ENCODE measurements at places on chromosomes 11 and 22.

- DNase-seq, result no peak
These were observed 7.4 kb downstream of the DESI1 start for GRCh38 chr22:41613456-41613855.

- DNase-seq, result no peak
These were observed at the start of gene MOGAT2 for GRCh38 chr11:75717608-75718418. MOGAT2 (plus strand) TSS chr11:75717838; CDS start chr11:75717889, 51 bp downstream.

- DNase-seq, result no peak
These were observed 5.0 kb upstream of the DGKZ start for GRCh38 chr11:46342239-46342638.

GRCh38 chr11:44016131-44016530 lies 31.6 kb upstream of the ACCSL start:
- no peak for DNase-seq
